K562 (cell line): ENCODE measurements at places on chromosomes 13 and 19. TPM values are rescaled to one million over a fixed set of nuclear protein-coding genes. Genes with fewer than 3 reads are reported as not detected.
A peak's percentile ranks its signal among the peaks of the same experiment; 100 is the strongest.

The EID2B gene
- total RNA-seq = 3.9 and 4.2 TPM in 2 replicates

The DMPK gene
- 22.7 and 26.5 TPM in 2 replicates for total RNA-seq

The MRI1 gene
- total RNA-seq = 45.8 and 47.3 TPM in 2 replicates

The SMIM7 gene
- 72.5 and 72.7 TPM in 2 replicates for total RNA-seq

The KCTD4 gene
- total RNA-seq = not detected in 2 replicates

DNA sequence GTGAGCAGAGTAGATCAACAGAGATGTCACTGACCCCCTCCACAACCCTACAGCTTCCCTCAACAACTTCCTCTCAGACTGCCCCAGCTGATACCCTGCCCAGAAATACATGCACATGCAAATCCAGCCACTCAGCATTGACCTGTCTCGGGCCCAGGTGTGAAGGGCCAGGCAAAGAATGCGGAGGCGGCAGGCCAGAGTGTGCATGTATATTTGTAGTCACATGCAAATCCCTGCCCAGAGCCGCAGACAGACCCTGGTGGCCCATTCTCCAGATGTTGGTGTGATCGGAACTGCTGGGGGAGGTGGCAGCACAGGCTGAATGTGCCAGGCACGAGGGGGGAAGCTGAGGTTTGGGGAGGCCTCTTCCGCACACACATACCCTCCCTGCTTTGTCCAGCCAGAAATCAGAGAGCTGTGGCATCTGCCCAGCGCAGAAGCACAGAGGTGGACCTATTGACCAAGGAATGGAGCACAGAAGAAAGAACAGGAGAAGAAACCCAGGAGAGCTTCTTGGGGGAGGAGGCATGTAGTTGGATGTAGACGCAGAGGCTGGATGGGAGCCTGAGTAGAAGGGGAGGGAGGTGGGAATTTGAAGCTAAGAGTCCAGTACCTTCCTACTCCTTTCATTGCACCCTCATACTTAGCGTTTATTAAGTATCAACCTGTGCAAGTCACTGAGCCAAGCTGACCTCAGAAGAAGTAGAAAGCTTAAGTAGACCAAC, 14.4 kb downstream of the MEF2B start:
- DNase-seq = no peak

GRCh38 chr19:51627491-51628138, 2.6 kb downstream of the SIGLEC5 start:
- DNase-seq = no peak

DNA sequence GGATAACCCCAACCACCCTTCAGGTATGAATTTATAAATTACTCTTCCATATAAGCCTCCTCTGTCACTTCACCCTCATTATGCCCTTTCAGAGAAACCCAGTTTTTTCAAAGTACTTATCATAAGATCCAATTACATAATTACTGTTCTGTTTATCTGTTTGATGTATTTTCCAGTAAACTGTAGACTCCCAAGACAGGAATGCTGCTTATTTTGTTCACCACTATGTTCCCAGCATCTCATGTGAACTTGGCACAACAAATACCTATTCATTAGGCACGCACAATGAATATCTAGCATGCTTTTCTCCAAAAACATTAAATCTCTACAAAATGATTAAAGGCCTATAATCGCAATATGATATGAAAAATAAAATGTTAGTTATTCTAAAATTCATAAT, 13.2 kb downstream of the ENOX1 start:
- no peak for DNase-seq

DNA sequence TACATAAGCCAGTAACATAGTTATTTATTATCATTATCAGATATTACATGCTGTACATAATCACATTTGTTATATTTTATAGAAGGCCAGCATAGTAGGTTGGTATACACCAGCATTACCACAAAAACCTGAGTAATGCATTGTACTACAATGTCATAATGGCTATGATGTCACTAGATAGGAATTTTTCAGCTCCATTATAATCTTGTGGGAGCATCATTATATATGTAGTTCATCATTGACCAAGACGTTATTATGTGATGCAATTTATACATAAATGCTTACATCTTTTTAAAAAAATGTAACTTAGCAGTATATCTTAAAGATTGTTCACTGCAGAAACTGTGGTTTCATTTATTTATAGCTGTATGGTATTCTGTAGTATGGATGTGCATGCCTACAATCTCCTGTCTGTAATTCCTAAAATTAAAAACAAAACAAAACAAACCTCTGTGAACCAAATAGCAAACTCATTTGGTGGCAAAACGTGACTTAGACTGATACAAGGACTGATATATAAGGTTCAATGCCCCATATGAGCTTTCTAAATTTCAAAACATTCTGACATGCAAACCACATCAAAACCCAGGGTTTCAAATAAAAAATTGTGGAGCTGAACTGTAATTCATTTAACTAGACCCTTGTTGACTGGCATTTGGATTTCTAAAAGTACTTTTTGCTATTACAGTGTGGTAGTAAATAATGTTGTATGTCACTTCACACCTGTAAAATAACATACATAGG, 250.9 kb downstream of the DLEU7 start:
- no peak for DNase-seq

DNA sequence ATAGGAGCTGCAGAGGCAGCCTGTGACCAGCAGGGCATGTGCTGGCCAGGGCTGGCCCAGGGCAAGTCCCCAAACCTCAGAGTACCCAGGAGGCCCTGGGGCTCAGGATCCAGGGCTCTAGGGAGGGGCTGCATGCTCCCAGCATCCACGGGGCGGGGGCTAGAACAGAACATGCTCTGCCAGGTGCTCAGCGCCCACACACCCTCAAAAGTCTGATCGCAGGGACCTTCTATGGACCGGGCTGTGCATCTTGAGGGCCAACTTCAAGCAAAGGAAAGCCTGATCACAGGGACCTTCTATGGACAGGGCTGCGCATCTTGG, 33.5 kb downstream of the ELL start:
- no peak for DNase-seq

DNA sequence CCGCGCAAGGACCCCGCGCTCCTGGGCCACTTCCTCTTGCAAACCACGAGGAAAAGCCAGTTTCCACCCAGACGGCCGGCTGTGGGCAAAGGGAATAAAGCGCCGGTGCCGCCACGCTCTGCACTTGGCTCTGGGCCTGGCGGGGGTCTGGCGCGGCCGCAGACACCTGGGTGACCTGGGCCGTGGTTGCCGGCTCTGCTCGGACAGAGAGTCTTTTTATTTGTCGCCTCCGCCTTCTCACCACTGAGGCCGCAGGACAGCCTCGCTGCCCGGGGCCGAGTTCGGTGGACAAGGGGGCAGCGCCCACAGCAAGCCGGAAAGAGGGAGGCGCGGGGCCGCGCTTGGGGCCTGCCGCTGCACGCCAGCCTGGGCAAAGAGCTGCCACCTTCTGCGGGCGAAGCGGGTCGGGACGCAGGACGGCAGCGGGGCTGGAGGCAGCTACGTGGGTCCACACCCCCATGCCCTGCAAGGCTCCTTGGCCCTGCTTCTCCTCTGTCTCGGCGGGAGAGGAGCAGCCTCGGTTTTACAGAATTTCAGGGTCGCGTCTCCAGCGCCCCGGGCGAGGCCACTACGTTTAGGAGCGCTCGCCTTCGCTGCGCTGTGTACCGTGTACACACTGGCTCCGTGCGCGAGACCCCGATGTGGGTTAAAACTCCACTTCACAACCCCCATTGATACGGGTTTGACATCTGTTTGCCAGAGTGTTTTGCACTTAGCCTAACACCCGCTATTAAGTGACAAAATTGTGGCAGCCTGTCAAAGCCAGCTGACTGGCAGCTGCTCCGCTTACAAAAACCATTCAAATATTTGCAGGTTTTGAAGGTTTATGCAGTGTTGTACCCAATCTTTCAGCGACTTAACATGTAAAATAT, 13.0 kb upstream of the SOX1 start:
- no peak for DNase-seq

- DNase-seq = no peak
Observed at GRCh38 chr13:99165753-99166587, 34.7 kb upstream of the UBAC2 start.

- DNase-seq = no peak
Observed at GRCh38 chr13:51311231-51311630, 28.3 kb upstream of the SERPINE3 start.

- DNase-seq = no peak
Observed at GRCh38 chr13:36973621-36974295, 25.4 kb downstream of the ALG5 start.

- peak; percentile 42 for DNase-seq
Observed at GRCh38 chr19:2199215-2199614, 35.5 kb downstream of the DOT1L start.

DNA sequence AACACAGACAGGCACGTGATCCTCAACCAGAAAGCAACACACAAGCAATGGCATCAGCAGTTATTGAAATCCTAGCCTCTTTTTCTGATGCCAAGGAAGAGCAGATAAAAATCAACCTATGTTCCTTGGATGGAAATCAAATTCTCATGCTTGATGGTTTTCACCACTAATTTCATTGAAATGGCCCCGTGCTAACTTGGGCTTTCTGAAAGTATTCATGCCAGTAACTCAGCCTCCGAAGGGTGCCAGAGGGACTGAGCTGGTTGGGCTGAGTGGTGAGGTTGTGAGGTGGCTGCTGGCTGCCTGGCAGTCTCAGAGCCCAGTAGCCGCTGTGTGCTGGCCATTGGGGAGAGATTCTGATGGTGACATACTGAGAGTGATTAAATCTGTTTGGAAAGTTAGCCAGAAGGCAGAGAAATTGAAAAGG, 309.3 kb downstream of the DCT start:
- no peak for DNase-seq

DNA sequence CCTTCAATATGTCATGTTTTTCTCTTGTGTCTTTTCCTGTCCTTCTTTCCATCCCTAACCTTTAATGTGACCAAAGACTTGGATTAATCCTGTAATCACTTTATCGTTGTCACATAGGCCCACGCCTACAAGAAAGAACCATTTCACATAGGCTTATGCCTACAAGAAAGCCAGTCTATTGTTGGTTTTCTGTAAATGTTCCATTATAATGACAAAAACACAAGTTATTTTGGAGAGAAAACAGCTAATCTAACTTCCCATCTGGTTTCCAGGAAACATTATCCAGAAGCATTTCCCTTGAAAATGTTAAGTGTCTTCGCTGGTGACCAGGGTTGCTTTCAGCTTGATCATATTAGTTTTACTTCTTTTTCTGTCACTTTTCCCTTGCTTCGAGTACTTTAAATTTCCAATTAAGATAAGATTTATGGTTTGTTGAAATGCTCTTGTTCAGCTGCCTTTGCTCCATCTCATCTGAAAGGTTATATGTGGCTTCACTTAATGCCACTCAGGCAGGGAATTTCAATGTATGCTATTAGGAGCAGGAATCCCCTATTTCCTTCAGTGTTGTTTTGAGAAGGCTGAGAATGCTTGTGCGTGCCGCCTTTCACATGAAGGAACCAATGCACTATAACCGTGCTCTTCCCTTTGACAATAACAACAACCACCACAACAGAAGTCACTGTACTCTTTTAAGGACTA, 708.2 kb downstream of the EFNB2 start:
- DNase-seq = no peak
